Ascending aorta (tissue), 2 donors: ENCODE measurements at places on chromosomes 5 and 9. TPM values are rescaled to one million over a fixed set of nuclear protein-coding genes. Genes with fewer than 3 reads are reported as not detected.
A peak's percentile ranks its signal among the peaks of the same experiment; 100 is the strongest.

GRCh38 chr5:147481376-147481775 is 28.5 kb downstream of the DPYSL3 start:
- DNase-seq = no peak

DNA sequence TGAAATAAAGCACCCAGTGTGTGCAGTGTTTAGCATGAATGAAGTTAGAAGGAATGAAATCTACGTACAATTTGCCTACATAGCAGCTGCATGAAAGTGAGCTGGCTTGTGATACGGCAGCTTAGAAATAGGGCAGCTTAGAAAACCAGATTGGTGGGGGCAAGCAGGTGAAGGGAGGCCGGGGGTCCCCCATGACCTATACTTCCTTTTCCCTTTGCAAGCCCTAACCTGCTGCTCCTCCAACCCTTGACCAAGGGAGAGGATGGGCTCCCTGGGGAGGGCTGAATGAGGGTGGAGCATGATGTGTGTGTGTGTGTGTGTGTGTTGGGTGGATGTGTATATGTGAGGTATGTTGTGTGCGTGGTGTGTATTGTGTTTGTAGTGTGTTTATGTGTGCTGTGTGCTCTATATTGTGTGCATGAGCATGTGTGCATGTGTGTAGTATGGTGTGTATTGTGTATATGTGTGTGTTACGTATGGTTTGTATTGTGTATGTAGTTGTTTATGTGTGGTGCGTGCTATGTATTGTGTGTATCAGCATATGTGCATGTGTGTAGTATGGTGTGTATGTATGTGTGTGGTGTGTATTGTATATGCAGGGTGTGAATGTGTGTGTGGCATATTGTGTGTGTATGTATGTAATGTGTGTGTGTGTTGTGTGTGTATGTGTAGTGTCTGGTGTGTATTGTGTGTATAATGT is 72.1 kb downstream of the TENT4A start:
- DNase-seq = no peak

DNA sequence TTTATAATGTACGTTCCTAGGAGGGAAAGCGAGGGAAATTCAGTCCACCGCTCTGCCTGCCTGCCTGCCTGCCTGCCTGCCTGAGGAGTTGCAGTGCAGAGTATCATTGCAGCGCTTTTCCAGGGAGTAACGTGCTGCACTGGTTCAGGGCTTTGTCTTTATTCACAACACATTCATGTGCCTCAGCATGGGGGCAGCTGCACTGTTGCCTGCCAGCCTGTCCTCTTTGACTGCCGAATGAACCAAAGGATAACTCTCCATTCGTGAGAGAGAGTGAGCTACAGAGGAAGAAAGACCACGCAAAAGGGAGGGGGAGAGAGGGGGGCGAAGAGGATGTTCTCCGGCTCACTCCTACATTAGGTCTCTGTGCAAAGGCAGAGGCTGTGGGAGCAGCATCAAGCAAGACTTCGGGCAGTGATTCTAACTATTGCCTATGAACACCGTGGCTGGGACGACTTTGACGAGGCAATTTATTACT is 791.2 kb downstream of the MAT2B start:
- DNase-seq = no peak

- DNase-seq = no peak
Measured at GRCh38 chr9:126617003-126617822, 3.5 kb downstream of the LMX1B start.

GRCh38 chr5:155082401-155082800 is 68.8 kb downstream of the KIF4B start:
- DNase-seq = no peak

DNA sequence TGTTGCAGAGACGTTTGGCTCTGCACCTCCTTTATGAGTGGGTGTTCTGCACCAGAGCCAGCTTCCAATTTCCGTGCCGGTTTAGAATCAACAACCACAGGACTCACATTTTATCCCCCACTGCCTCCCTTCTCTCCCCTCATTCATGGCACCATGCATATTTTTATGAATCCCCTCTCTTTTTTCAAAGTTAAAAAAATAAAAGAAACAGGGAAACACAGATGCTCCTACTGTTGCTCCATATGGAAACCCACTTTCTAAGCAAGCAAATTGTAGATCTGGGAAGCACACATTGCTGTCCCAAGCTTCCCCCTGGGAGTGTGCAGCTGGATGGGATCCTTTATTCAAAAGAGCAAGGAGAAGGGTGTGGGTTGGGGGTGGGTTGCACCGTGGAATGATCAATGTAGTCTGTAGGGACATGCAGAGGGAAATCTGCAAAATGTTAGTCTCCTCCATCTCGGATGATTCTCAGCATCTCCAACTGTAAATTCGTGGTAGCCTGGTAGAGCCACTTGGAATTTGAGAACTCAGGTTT is 410.0 kb upstream of the ADAMTSL1 start:
- DNase-seq = no peak

GRCh38 chr9:127344368-127345000 is 52.5 kb upstream of the SLC2A8 start:
- DNase-seq = no peak

DNA sequence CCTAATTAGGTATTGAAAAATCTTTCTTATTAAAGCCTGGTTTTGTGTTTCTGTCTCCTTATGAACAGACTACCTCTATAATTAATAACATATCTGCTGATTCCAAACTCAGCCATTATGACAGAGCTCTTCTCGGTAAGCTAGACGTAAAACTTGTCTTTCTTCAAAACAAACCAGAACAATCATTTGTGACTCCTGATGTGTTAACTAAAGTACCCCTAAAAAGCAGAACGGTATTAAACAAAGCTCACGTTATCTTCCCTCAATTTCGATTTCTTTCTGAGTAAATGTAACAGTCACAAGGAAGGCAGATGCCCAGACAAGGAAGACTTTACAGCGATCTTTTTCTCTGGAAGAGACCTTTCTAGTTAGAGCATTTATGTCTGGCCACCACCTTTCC is 1.8 kb downstream of the SEMA5A start:
- DNase-seq = no peak

GRCh38 chr5:14286007-14286406 is 142.9 kb downstream of the TRIO start:
- no peak for DNase-seq

DNA sequence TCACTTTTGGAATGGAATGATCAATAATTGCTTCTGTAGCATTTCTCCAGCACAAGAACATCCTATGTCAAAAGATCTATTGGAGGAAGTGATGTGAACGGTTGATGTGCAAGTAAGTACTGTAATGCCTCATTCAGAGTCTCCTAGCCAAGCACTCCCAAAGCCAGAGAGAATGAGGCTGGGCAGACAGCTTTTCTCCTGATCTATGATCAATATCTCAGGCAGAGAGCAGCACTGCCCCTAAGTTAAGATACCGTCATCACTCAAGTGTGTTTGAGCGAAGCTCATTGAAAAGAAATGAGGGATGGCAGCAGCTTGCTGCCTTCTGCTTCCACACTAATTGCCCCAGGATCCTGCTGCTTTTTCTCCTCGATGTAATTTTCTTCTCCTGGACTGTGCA is 324.1 kb upstream of the GRAMD2B start:
- DNase-seq = no peak

GRCh38 chr9:123162791-123163345 is 105.5 kb downstream of the STRBP start:
- DNase-seq = no peak

- no peak for DNase-seq
Measured at GRCh38 chr5:130520211-130520610, 615.9 kb downstream of the CHSY3 start.

GRCh38 chr9:75715360-75715759 is 175.1 kb upstream of the PCSK5 start:
- DNase-seq = no peak

DNA sequence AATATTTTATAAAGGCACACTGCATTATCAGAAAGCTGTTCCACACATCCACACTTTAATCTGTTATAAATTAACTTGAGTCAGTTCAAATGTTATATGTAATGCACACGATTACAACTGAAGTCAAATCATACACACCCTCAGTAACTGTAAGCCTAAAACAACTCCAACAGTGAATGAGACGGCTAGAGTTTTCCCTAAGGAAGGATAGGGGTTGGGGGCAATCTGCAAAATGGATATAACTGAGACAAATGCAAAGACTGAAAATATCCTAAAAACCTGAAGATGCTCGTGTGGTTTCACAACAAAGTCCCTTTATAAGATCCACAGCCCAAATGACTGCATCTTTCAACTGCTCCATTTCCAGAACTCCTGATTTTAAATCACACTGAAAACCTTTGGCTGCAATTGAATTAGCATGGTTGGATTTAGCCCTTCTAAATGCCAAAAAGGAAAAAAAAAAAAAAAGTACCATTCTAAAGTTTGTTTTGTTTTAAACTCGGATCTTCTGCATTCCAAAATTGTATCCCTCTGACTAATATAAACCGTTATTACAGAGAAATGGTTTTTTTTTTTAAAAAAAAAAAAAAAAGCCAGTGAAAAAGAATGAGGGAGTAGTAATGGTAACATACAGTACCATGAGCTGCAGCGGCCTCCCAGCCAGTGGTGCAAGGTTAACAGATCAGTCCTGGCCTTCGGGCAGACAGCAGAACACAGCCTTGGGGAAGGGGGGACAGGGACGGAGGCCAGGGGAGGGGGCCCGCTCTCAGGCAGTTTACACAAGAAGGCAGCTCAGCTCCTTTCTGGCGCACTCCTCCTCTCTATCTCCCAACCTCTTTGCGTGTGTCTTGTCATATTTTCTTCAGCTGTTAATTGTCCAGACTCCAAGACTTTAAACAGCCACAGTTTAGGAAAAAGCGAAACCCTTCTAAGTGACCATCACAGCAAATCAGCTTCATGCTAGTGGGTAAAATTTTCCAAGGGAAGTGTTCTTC is 166.1 kb downstream of the BNC2 start:
- DNase-seq = peak; percentile 83

DNA sequence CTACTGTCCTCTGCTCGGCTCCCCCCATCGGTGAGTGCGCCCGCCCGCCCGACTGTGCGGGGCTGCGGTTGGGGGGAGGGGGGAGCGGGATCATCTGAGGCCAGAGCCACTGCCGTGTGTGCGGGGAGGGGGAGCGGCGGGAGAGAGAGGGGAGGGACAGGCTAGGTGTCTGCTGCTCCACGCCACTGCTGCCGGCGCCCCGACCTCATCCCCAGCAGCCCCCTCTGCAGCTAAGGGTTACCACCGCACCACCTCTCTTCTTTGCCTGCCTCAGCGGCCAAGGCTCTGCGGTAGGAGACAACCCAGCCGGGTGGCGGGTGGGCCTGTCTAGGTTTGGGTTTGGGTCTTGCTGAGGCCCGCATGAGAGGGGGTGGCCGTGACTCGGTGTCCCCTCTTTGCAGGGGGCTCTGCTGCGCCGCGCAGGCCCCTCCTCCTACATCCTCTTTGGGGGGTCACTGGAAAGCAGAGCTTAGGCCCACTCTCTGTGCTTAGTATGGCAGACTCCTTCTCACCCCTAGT is 670 bp upstream of the PURA start:
- no peak for DNase-seq

Gene PRR7
- total RNA-seq = 18.1 TPM

Gene F2RL1
- 0.53 TPM for total RNA-seq

Gene SYNPO
- total RNA-seq = 128 TPM

Gene SEMA6A
- 17.8 TPM for total RNA-seq

Gene ABO
- 4.8 TPM for total RNA-seq
